ENCODE measurements at places on chromosomes 12 and 14. TPM values are rescaled to one million over a fixed set of nuclear protein-coding genes. Genes with fewer than 3 reads are reported as not detected.

SERPINA5 gene
- total RNA-seq = not detected

ESYT1 gene
- total RNA-seq = 236 TPM

TESPA1 gene
- not detected for total RNA-seq

PELI2 gene
- 9.5 TPM for total RNA-seq

TTC5 gene
- total RNA-seq = 30.5 TPM

ZNF605 gene
- 10.7 TPM for total RNA-seq

LBHD2 gene
- total RNA-seq = not detected

GALNT8 gene
- not detected for total RNA-seq

BDKRB1 gene
- total RNA-seq = 0.53 TPM

ADAMTS20 gene
- not detected for total RNA-seq

TC2N gene
- total RNA-seq = 0.93 TPM

DACT1 gene
- 5.3 TPM for total RNA-seq

PTCSC3 gene
- not detected for total RNA-seq

RFX4 gene
- not detected for total RNA-seq

CLEC6A gene
- not detected for total RNA-seq

CCDC177 gene
- not detected for total RNA-seq

NAV3 gene
- total RNA-seq = 55.8 TPM

DHRS2 gene
- not detected for total RNA-seq

RHOF gene
- total RNA-seq = 3.7 TPM

IL31 gene
- total RNA-seq = not detected

POTEM gene
- not detected for total RNA-seq

FAM234B gene
- 2.5 TPM for total RNA-seq

PPP1R36 gene
- total RNA-seq = 0.87 TPM

PTPRB gene
- 2.4 TPM for total RNA-seq

PLCZ1 gene
- 0.06 TPM for total RNA-seq

OR10P1 gene
- total RNA-seq = not detected

MCRS1 gene
- 53.6 TPM for total RNA-seq

UNC119B gene
- total RNA-seq = 17.5 TPM

APOLD1 gene
- 10.6 TPM for total RNA-seq

RDH12 gene
- total RNA-seq = not detected

RNASE12 gene
- not detected for total RNA-seq

SCNN1A gene
- not detected for total RNA-seq

VASH1 gene
- 7.8 TPM for total RNA-seq

TAS2R20 gene
- total RNA-seq = 1.8 TPM
